AG04450 (cell line): ENCODE measurements at places on chromosomes 12 and 14.

DNA sequence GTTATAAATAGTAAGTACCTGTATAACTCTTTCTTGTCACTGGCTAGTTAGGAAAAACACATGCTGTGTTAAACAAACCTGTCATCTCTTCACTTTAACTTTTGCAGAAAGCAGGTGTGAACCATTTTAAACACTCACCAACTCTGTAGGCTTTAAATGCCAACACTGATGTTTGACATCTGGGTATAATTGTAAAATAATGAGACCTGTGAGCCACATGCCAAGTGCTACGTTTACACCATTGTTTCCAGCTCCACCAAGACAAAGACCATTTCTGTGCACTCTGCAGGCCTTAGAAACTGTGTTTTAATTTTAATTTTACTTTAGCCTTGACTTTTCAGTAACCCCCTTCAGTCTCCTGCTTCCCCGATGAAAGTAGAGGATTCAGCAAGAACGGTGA, 11.0 kb downstream of the TPH2 start:
- DNase-seq, result no peak

GRCh38 chr12:102592134-102592533, 111.8 kb upstream of the IGF1 start:
- no peak for DNase-seq

- DNase-seq, result no peak
Measured at GRCh38 chr12:32292151-32292550, 107.2 kb upstream of the FGD4 start.

DNA sequence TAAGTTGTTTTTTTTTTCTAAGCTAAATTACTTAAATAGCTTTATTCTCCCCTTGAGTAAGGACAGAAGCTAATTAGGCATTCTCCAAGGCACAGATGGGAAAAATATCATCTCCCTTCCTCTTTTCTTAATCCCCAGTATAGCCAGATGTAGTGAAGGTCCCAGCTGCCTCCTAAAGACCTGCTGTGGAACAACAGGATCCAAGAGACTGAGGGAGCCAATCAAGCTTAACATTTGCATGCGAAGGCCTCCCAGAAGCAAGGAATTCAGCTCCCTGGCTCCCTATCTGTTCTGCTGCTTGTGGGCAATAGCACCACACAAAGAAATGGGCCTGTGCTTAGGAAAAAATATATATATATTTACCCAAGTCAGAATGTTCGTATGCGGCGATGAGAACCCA, 255.2 kb downstream of the SYT1 start:
- DNase-seq, result no peak

- no peak for DNase-seq
Measured at GRCh38 chr12:111193496-111193895, 175.4 kb downstream of the PHETA1 start.

DNA sequence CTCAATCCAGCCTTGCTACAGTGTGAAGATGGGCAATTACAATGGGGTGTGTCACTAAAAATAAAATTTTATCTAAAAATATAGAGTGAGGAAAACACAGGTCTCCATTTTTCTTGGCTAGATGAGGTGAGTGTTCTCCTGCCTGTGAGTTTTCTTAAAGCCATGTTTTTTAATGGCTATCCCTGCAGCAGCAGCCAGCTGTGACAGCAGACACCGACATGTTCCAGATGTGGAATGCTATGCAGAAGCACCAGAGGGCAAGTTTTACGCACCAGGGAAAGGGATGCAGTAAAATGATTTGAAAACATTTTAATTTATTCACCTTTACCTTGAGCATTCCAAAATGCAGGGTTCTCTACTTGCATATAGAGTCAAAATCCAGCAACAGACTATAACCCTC, 577.0 kb upstream of the STXBP6 start:
- DNase-seq, result no peak

GRCh38 chr12:2957816-2958431, 1.3 kb upstream of the TEAD4 start:
- no peak for DNase-seq

GRCh38 chr14:65162031-65162430, 59.7 kb upstream of the MAX start:
- no peak for DNase-seq

- peak; percentile 87 for DNase-seq
Measured at GRCh38 chr14:62179367-62180018, 417.3 kb downstream of the SNAPC1 start.

DNA sequence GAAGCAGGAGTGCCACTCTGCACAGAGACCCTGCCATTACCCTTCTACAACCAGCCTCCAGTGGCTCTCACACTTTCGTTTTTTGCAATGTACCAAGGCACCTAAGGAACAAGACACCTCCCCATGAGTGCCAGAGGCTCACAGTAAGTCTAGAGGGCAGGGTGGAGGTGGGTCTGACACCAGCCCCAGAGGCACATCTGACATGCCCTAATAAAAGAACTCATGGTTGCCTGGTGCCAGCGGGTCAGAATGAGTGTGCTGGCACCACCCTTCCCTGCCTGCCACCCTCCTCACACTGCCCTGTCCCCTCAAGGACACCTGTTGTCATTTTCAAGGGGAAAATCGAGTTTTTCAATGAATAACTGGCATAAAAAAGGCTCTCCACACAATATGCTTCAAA, 161.2 kb downstream of the FOXN3 start:
- no peak for DNase-seq

DNA sequence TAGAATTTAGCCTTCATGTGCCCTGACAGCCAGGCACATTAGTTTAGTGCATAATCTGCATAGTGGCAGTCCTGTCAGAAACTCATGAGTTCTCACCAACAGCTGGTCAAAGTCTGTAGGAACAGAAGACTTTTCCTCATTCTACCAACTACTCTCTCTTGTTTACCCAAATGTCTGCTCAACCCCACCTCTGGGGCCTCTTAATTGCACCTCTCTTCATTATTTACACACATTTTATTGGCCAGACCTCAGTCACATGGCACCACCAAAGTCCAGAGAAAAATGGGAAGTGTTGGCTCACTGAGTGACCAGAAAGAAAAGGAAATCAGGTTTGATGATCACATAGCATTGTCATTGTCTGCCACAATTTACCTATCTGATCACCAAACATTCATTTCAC, 114.6 kb upstream of the PLXNC1 start:
- DNase-seq, result no peak

GRCh38 chr14:99538275-99538674, 57.1 kb downstream of the CCNK start:
- DNase-seq, result no peak

DNA sequence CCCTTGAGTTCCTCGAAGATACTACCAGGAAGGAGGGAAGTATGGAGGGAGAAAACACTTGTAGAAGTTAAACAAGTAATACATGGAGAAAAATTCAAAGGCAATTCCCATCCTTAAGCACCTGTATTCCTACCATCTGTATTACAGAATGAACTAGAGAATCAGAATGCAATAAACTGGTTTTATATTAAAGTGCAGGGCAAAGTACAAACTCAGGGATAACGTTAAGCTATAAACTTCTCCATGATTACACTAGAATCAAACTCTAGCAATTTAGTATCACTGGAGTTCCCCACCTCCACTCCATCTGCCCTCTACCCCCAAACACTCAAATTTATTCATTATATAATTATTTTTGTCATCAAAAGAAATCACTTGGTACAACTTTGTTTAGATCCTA, 13.1 kb downstream of the PAWR start:
- DNase-seq, result no peak

- DNase-seq, result no peak
Measured at GRCh38 chr14:94844593-94845152, 74.8 kb upstream of the GSC start.

DNA sequence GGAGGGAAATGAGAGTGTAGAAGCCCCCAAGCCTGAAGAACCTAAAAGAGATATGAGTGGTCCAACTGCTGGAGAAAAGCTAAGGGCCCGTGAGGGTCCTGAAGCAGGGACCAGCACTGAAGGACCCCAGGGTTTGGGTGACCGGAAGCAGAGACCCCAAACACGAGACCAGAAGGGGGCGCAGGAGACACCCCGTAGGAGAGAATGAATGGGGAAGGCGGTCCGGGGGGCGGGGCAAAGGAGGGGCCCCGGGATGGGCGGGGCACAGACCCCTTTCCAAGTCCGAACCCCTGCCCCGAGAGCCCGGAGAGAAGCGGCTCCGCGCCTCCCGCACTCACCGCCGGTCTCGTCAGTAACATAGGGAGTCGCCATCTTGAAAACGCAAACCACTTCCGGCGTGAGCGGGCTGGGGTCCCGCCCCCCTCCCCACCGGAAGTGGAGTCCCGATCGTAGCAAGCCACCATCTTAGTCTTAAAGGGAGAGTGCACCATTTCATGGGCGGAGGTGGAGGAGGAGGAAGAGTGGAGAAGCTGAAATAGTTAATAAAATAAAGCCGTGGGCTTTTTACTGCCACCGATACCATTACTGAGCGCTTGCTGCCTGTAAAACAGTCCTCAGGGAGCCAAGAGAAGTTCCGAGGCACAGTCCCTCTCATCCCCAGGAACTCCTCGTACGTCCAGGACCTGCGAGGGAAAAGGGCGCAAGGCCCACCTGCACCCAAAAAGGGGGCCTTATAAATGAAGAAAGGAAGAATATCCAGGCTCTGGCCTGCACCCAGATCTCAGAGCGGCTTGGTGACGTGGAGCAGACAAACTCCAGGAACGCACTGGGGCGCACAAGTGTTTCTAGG, 731 bp downstream of the PYM1 start:
- peak; percentile 74 for DNase-seq

DNA sequence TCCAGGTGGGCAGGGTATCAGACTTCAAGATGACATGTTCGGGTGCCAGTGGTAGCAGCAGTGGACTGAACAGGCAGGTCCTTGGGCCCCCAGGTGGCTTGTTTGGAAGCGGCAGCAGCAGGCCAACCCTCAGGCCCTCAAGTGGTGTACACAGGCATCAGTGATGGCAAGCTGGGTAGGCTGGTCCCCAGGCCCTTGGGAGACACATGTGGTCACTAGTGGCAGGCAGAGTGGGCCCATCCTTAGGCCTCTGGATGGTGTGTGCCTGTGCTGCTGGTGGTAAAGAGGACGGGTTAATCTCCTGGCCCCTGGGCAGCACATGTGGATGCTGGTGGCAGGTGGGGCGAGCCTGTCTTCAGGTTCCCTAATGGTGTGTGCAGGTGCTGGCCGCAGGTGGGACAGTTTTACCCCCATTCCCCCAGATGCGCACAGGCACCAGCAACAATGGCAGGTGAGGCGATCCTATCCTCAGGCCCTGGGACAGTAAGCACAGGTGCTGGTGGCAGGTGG, 8.0 kb downstream of the OAS2 start:
- DNase-seq, result no peak

DNA sequence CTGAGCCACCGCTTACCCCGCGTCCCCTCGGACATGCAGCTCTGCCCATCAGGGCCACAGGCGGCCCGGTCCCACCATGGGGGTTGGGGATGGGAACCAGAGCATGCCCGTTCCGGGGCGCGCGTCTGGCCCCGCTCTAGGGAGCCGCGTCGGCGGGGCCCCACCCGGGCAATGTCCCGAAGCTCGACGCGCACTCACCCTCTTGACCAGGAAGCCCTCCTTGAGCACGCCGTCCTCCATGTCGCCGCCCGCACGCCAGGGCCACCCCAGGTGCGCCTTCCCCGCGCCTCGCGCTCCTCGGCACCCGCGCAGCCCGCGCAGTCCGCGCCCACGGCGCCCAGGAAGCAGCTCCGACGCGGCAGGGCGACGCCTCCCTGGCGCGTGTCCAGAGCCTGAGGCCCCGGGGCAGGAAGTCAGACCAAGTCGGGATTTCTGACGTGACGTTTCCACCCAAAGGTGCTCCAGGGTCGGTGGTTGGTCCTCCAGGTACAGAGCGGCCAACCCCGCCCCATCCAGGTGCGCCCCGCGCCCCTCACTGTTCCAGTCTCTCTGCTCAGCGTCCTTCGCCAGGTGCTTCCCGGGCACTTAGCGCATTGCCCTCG, at the start of gene PLEK2:
PLEK2 (minus strand) TSS at position 346 of the 602 bp plus-strand sequence; CDS start at position 240, 106 bp downstream.
- no peak for DNase-seq

DNA sequence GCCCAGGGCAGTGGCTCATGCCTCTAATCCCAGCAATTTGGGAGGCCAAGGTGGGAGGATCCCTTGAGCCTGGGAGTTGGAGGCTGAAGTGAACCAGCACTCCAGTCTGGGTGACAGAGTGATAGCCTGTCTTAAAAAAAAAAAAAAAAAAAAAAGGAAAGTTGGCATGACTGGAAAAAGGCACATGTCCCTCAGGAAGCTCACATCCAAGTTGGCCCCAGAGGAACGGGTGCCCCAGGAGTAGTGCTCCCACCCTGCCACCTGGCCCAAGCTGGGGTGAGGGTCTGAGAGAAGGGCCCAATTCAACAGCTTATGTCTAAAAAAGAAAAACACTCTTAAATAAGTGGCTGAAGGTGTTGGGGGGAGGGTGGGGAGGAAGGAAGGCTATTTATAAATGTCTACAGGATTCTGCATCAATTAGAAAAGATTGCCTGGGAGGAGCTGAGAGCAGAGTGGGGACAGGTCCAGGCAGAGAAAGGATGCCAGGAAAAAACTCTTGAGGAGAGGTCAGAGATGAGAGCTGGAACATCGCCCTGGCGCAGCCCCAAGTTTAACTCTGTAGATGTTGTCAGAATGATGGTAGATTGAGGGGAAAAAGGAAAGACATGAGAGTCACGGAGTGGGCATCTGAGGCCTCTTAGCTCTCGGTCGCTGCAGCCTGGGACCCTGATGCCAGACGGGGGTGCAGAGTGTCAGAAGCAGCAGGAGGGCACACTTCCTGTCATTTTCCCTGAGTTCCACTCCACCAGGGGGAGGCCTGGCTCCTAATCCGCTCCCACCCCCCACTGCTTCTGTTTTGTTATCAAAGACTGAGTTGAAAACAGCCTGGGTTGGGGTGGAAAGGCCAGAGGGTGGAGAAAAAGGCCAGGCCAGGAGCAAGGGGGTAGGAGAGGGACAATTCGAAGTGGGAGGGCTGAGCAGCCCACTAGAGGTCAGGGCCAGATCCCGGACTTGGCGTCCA, 7.3 kb downstream of the SPRYD3 start:
- DNase-seq, result no peak

- no peak for DNase-seq
Measured at GRCh38 chr12:226401-226800, 12.4 kb upstream of the SLC6A12 start.

DNA sequence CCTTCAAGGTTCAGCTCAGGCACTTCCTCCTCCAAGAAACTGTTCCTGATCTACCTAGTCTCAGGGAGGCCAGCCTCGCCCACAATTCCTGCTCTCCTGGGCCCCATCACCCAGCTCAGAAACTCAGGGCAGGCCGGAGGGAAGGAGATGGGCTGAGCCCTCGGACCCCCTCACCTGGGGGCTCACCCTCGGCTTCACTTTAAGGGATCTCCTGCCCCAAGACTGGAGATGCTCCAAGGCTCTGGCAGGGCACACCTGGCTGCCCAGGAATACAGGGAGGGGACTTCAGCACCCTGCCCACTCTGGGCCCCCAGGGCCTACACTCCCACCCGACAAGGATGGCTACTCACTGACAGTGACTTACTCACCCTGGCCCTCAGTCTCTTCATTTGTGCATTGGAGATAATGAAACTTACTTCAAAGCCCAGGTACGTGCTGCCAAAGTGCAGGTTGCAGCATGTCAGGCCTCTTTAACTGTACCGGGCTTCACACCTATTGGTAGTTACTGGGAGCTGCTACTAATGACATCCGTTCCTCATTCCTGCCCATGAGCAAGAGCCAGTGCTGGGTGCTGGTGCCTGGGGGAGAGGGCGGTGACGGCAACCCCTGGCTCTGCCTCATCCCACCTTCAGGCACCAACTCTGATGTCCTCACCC, 21.0 kb upstream of the PPP1R13B start:
- no peak for DNase-seq

GRCh38 chr14:104066279-104066678, 19.2 kb upstream of the ASPG start:
- no peak for DNase-seq
